Placental pericyte (primary cell): ENCODE measurements at places on chromosomes 5 and 9. TPM values are rescaled to one million over a fixed set of nuclear protein-coding genes. Genes with fewer than 3 reads are reported as not detected.

The CKMT2 gene
- total RNA-seq: 0.29 and 0.44 TPM in 2 replicates

The HAVCR2 gene
- 0.22 TPM in 1 of 2 replicates, not detected in the other for total RNA-seq

The ELOVL7 gene
- total RNA-seq: under 0.01 and 0.29 TPM in 2 replicates

The SLC23A1 gene
- not detected in 2 replicates for total RNA-seq

The JAKMIP2 gene
- 0.22 and 0.29 TPM in 2 replicates for total RNA-seq

The BSPRY gene
- not detected in 2 replicates for total RNA-seq

The TRIM36 gene
- total RNA-seq: 1.8 and 2.9 TPM in 2 replicates

The GDF9 gene
- 0.22 TPM in 1 of 2 replicates, not detected in the other for total RNA-seq

The CEL gene
- total RNA-seq: 0.22 TPM in 1 of 2 replicates, not detected in the other

The FBLL1 gene
- 0.29 and 0.66 TPM in 2 replicates for total RNA-seq

The WWC1 gene
- total RNA-seq: 2.2 and 4.7 TPM in 2 replicates

The SLU7 gene
- 30.1 and 120 TPM in 2 replicates for total RNA-seq

The OR5C1 gene
- not detected in 2 replicates for total RNA-seq

The IFNA2 gene
- not detected in 2 replicates for total RNA-seq

The AHRR gene
- 55.8 and 58.2 TPM in 2 replicates for total RNA-seq

The FOXD4L3 gene
- total RNA-seq: 0.14 TPM in 1 of 2 replicates, not detected in the other

The OBP2B gene
- total RNA-seq: not detected in 2 replicates

The LHFPL2 gene
- 56.9 and 70.9 TPM in 2 replicates for total RNA-seq

The N4BP3 gene
- total RNA-seq: 0.22 and 0.43 TPM in 2 replicates

The HAPLN1 gene
- total RNA-seq: 1.1 TPM in 1 of 2 replicates, not detected in the other

The QRFP gene
- not detected in 2 replicates for total RNA-seq
